ENCODE measurements at places on chromosomes 3 and 15.

DNA sequence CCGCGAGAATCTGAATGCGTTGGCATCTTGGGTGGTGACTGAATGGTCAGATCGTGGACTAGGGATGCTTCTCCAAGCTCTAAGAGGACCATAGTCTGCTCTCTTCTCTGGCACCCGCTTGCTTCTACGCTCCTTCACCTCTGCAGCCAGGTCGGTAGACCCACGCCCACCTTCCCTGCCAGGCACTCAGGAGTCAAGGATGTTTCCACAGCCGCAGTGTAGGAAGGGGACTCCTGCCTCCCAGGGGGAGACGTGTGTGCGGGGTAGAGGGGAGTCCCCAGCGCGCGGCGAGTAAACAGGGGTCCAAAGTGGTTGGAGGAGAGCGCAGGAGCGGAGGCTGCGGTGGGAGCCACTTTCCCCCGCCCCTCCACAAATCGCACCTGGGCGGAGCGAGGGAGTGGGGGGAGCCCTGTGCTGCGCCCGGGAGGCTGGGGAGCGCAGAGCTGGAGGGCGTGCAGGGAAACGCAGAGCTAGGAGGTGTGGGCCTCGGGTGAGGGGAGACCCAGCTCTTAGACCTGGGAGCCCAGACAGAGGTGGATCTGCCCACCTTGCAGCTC lies 1.7 kb downstream of the LRRC3B start:
- no peak for DNase-seq

- no peak for DNase-seq
Measured at GRCh38 chr3:51401735-51402134, 10.7 kb downstream of the RBM15B start.

- no peak for DNase-seq
Measured at GRCh38 chr3:39268549-39268900, 11.3 kb downstream of the CX3CR1 start.

- DNase-seq, result no peak
Measured at GRCh38 chr3:29290596-29290995, 9.7 kb downstream of the RBMS3 start.

DNA sequence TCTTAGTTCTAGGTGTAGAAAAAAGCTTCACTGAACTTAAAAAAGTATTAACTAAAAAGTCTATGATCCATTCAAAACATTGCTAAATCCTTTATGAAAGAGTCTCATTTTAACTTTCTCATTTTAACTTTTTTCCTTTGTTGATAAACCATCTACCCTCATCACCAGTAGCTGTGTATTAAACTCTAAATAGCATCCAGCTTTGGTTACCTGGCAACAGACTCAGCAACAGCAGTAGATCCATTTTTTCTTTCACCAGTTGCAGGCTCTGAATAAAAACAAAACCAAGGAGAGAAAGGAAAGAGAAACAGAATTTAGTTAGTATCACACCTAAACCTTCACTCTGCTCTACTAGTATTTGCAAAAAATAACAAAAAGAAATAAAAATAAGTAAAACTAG lies 51.6 kb downstream of the TP53BP1 start:
- DNase-seq, result no peak

- no peak for DNase-seq
Measured at GRCh38 chr3:111688190-111688800, 93.1 kb upstream of the ZBED2 start.

GRCh38 chr3:64518950-64519349 lies 168.8 kb downstream of the ADAMTS9 start:
- no peak for DNase-seq

- no peak for DNase-seq
Measured at GRCh38 chr3:194407423-194407822, 8.4 kb upstream of the GP5 start.

DNA sequence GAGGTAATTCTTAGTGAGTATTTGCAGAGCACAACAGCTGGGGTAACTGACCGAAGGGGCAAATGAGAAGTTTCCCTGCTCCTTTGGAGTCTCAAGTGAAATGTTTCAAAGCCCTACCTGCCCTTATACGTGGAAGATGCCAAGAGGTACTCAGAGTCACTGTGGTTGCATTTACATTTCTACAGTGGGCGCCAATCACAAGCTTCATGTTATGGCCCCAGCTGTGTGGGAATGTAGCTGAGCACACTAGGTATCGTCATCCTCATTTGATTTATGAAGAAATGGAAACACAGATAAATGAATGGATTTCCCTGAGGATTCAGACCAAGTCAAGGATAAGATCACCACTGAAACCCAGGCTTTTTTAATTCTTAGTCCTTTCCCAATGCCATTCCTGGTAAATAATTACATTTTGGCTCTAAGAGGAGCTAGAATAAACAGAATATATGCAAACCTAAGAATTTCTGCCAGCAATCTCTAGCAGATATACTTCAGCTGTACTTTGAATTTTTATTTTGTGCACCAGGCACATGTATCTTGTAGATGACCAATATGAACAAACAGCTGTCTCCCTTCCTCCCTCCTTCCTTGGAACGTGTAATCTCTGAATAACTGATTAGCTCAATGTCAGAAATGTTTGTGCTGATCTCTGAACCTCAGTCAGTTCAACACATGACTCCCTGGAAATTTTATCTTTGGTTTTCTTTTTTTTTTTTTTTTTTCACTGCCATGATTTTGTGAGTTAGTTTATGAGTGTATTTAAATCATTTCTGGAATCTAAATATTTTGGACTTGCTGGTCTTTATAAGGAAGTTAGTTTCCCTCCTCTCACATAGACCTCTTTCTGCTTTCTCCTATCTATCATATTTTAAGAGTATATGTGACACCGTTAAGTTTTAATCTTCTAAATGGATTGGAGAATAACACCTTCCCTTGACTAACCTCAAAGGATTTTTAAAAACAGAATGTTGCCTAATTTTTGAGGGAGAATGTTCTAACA lies 69.2 kb downstream of the MAP2K5 start:
- no peak for DNase-seq

GRCh38 chr15:60044636-60045270 lies 40.6 kb downstream of the FOXB1 start:
- DNase-seq, result peak; percentile 6

DNA sequence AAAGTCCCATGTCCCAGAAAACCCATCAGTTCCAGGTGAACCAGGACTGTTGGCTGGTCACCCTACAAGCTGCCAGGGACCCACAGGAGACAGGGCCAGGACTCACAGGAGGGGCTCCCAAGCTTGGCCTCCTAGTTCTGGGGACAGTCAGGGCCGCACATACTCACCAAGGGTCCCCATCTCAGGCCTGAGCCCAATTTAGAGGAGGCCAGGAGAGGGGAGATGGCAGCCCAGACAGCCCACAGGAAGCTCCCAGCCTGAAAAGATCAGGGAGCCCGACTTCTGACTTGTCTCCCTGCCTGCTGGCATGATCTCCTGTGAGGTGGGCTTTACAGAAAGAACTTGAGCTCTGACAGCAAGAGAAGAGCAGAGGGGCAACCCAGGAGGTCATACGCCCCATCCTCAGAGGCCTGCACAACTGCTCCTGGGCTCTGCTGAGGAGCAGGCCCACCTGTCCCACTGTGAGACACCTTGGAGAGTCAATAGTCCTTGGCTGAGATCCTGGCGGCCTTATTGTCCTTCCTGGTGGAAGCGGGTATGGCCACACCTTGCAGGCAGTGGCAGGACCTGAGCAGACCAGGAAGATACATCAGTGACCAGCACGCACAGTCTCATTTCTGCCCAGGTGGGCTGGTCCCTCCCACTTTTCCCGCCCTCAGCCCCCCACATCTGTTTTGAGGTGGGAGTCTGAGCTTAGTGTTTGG lies 2.5 kb upstream of the ISLR start:
- no peak for DNase-seq

DNA sequence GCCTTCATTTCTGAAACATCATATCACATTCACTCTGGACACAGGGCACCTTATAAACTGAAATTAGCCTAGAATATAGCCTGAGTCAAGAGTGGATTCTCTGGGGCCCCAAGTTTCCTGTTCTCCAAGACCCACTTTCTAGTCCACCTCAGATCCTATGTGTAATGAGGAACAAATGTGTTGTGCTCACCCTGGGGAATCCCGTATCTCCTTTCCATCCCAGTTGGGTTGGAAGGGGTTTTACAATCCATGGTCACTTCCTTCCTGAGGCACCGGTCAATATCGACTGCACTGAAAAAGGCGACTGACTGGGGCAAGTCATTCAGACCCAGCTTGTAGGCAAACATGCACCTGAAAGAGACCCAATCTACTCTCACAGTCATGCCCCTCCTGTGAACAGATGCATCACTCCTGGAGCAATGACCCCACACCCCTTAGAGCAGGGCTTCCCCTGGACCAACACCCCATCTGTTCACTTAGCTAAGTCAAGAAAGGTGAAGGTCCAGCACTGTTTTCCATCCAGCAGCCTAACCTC lies 17.4 kb downstream of the POLG start:
- no peak for DNase-seq

- no peak for DNase-seq
Measured at GRCh38 chr15:78075490-78076230, 1.9 kb downstream of the TBC1D2B start.

GRCh38 chr3:178583963-178584575 lies 47.8 kb downstream of the KCNMB2 start:
- no peak for DNase-seq

- no peak for DNase-seq
Measured at GRCh38 chr15:32668942-32669341, 27.4 kb downstream of the SCG5 start.

- no peak for DNase-seq
Measured at GRCh38 chr15:86155551-86155950, 75.9 kb downstream of the AGBL1 start.

DNA sequence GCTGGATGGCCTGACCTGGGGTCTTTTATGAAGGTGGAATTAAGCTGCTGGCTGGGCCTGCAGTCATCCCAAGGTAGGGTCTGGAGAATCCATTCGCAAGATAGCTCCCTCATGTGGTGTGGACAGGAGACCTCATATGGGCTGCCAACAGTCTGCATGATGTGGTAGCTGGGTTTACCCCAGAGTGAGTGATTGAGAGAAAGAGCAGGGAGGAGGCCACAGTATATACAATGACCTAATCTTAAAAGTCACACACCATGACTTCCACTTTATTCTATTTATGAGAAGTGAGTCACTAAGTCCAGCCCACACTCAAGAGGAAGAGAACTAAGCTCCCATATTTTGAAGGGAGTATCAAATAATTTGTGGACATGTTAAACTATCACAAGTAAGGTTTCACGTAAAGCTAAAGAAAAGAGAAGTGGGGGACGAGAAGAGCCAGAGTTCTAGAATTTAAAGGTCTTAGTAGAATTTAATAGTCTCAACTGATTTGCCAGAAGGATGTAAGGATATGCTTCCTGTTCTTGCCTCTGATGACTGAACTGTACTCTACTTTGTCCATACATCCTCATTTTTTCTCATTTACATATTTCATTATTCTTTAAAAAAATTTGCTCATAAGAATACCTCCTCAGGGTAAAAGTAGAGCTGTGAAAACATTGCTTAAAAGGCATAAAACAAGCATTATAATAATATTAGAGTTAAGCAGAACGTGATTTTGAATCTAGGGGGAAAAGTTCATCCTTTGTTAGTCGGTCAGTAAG lies 184.4 kb downstream of the PEX5L start:
- DNase-seq, result no peak
